ENCODE measurements at places on chromosomes 7 and 10.

- DNase-seq: no peak
Measured at GRCh38 chr7:142629588-142630260, 119.5 kb upstream of the PRSS1 start.

DNA sequence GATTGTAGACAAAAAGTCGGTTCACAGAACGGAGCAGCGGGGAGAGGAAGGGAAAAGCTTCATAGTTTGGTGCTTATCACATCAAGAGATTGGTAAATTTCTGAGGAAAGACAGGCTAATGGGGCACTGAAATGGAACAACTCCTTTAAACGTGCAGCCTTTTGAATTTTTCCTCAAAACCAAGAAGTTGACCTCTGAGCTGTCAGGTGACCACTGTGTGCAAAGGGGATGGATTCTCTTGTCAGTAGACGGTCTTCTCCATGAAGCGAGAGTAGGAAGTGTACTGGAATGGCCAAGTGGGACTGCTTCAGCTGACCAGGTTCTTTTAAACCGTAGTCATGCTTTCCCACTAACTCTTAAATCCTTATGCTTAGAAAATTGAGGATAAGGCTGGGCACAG is 11.2 kb upstream of the ZSCAN21 start:
- DNase-seq: no peak

- DNase-seq: no peak
Measured at GRCh38 chr7:131105294-131105798, 222.3 kb upstream of the MKLN1 start.

GRCh38 chr7:132655131-132655727 is 79.0 kb upstream of the PLXNA4 start:
- no peak for DNase-seq

GRCh38 chr10:131891196-131891928 is 9.4 kb upstream of the PPP2R2D start:
- DNase-seq: no peak

- no peak for DNase-seq
Measured at GRCh38 chr10:77290528-77291155, 347.0 kb downstream of the KCNMA1 start.

DNA sequence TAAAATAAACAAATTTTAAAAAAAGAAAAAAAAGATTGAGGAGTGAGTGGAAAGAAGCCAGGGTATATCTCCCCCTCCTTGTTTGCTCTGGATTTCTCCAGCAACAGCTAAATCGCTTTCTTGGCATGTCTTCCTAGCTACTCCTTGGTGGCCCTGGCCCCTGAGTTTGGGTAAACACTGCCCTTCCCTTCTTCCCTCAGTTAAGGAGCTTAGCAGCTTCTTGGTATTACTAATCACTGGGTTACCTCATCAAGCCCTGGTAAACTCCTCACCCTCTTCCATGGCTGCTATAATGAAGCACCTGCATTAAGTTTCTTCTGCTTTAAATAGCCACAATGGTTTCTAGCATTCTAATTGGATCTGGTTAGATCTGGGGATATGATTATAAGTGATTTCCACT is 269.8 kb downstream of the FZD1 start:
- DNase-seq: no peak

GRCh38 chr7:42236266-42236975 is 588 bp downstream of the GLI3 start:
- no peak for DNase-seq

DNA sequence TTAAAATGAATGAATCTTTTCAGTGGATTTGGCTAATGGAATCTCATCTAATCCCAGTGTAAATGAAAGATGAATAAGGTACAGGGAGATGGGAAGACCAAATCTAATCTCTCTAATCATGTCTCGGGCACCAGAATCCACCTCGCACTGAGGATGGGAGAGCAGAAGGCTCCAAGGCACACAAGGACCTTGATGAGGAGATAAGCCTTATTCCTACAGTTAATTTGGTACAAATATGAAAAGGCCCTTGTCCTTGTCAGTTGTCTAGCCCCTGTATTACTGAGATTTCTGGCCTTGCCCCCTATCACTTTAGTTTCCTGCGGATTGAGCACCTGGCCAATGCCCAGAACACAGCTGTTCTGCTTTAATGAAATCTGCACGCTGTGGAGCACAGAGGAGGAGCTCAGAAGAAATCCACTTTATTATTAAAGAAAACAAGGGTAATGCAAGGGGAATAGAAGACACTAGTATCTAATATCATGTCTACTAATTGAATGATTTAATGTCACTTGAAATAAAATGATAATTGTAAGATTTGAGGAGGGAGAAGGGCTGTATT is 321.4 kb upstream of the HGF start:
- DNase-seq: no peak

DNA sequence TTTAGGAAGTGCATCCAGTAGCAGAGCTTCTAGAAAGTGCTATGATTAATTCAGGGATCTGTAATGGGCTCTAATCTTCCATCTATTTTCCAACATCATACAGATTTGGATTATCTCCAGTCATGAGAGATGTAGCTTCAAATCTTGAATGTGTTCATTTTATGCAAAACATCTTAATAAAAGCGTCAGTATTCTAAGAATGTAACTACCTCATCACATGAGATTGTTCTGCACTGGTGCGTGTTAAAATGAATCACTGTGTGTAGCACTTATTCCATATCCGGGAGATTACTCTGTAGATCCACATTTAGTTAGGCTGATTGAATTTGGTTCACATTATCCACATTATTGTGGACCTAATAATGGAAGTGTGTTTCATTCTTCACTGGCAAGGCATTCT is 344.9 kb upstream of the CHRM2 start:
- DNase-seq: no peak

- no peak for DNase-seq
Measured at GRCh38 chr10:13400196-13400965, 52.3 kb upstream of the SEPHS1 start.

DNA sequence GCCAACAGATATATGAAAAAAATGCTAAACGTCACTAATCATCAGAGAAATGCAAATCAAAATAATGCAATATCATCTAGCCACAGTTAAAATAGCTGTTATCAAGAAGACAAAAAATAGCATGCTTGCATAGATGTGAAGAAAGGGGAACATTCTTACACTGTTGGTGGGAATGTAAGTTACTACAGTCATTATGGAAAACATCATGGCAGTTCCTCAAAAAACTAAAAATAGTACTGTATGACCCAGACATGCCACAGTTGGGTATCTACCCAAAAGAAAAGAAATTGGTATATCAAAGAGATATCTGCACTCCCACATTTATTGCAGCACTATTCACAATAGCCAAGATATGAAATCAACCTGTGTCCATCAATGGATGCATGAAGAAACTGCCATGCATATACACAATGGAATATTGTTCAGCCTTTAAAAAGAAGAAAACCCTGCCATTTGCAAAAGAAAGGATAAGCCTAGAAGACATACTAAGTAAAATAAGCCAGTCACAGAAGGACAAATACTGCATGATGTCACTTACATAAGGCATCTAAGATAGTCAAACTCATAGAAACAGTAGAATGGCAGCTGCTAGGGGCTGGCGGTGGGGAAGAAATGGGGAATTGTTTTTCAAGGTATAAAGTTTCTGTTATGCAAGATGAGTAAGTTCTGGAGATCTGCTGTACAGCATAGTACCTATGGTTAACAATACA is 107.0 kb downstream of the PTPN20 start:
- no peak for DNase-seq

GRCh38 chr10:108597031-108597430 is 1326.3 kb downstream of the XPNPEP1 start:
- DNase-seq: no peak

DNA sequence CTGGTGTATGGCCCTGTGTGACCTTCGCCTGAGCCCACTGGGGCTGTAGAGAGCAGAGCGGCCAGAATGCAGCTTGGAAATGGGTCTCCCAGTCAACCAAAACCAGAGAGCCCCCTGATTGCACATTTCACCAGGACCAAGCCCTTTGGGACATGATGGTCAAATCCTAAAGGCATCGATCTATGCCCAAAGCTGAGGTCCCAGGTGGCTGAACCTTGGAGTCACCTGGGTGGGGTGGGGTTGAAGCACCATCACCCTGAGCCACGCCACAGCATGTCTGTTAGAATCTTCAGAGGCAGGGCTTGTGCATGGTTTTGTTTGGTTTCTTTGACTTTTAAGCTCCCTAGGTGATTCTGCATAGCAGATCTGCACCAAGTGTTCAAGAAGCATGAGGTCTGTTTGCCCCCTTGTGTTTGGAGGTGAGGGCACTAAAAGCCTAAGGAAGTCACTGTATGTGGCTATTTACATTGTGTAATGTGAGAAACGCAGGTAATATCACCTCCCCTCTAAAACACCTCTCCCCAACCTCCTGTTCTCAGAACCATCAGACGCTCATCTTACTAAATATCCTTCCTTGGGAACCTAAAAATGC is 9.6 kb downstream of the PKD1L1 start:
- DNase-seq: no peak

GRCh38 chr7:46932676-46933424 is 649.1 kb downstream of the TNS3 start:
- no peak for DNase-seq

DNA sequence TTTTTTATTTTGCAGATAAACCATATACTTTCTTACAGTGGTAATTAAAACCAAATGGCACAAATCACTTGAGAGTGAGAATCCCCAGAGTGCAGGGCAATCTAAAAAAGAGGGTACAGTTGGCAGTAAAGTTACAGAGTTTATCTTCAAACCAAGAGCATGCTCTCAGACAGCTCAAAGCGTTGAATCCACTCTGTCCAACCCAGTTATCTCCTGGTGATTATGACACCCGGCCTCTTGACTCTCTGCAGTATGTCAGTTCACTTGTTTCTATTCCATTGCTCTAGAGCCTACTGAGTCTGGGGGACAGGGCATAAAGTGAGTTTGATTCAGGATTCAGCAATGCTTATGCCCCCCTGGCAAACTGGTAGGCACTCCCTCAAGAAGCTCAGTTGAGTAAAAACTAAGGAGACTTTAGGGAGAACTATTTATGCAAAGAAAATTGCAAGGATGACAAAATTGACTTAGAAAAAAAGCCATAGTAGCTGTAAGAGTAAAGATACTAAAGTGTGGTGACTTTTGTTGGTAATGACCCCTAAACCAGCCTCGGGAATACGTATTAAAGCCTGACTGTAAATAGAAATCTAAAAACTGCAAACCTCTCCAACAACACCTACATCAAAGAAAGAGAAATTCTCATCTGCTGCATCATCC is 55.5 kb downstream of the COL1A2 start:
- DNase-seq: no peak

DNA sequence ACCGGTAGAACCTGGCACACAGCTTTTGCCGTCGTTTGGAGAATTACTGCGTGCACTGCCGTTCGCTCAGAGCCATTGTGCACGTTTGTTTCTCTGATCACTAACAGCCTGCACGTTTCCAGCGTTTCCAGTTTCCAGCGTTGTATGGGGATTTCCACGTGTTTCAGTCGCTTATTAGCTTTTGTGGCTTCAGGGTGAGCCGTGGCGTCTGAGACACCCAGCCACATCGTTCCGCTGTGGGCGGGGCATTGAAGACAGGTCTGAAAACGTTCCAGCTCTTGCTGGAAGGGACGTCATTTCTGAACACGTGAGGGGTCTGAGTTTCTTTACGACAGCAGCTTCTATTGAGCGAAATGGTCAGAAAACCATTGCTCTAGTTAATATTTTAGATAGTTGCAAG is 164.8 kb downstream of the DNAJB6 start:
- DNase-seq: no peak

DNA sequence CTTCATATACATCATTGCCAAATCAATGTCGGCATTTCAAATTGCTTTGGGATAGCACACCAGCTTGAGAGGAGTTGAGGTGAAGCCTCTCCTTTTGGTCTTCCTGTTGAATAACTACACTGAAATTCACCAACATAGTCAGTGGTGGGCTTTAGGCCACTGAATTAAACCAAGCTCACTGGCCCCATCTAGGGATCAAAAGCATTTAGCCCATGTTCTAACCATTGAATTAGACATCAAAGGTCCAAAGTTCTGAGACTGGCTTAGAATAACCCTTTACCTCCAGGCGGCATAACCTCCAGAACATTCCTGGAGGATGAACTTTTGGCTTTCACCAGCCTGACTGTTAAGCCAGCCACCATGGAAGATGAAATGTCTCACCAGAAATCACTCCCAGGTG is 54.6 kb downstream of the BPGM start:
- DNase-seq: no peak

DNA sequence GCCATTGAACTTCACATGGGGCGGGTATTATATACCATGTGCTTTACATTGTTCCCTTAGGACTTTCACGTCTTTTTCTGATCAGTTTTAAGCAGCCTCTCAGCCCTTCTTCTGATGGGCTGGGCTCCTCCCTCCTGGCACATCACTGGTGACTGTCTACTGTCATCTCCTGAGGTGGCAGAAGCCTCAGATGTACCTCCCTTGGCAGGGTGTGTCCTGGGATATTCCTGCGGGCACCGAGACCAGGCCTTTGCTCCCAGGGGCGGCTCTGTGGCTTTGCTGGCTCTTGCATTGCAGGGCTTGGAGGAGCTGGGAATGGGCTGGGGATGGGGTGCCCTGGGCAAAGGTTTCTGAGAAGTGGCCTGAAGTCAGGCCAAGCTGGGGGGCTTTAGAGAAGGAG is 34.6 kb upstream of the GOLGA7B start:
- DNase-seq: no peak

- DNase-seq: no peak
Measured at GRCh38 chr10:128963211-128964099, 503.6 kb upstream of the MGMT start.

DNA sequence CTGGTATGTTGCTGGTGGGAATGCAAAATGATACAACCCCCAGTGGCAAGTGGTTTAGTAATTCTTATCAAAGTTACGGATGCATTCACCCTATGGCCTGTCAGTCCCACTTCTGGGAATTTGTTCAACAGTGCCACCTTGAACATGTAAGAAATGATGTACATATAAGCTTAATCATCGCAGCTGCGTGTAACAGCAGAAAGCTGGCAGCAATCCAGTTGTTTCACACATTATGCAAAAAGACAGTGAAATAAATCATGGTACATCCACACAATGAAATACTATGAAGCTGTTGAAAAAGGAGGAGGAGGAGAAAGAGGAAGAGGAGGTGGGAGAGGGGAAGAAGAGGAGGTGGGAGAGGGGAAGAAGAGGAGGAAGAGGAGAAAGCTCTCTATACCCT is 76.2 kb upstream of the MYL10 start:
- DNase-seq: no peak

GRCh38 chr10:34187201-34187600 is 627.9 kb downstream of the PARD3 start:
- no peak for DNase-seq

- no peak for DNase-seq
Measured at GRCh38 chr7:50610521-50611277, 45.5 kb upstream of the DDC start.

GRCh38 chr7:135717693-135718092 is 10.3 kb downstream of the SLC13A4 start:
- no peak for DNase-seq

DNA sequence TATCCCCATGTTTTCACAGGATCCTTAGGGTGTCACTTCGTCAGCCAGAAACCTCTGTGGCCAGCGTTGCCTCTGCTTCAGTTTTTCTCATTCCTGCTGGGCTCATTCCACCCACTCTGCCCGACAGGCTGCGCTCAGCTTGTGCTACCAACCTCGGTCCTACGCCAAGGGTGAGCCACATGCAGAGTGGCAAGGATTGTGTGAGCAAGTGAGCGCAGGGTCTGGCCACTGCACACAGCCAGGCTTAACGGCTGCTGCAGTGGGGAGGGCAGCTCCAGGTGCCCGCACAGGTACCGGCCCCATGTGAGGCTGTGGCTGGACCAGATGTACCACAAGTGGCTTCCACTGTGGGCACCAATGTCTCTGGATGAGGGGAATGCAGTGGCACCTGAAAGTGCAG is 329.2 kb downstream of the AUTS2 start:
- no peak for DNase-seq

- DNase-seq: no peak
Measured at GRCh38 chr10:118106426-118106825, 59.7 kb upstream of the RAB11FIP2 start.
